Small intestine (tissue), 16 donors: ENCODE measurements at places on chromosomes 7 and 10. TPM values are rescaled to one million over a fixed set of nuclear protein-coding genes. Genes with fewer than 3 reads are reported as not detected.

GRCh38 chr7:131883196-131883595 lies 326.8 kb upstream of the PODXL start:
- DNase-seq, result no peak

- peak; percentile 83 for DNase-seq
Measured at GRCh38 chr10:125911145-125911544, 14.8 kb downstream of the FANK1 start.

- no peak for DNase-seq
Measured at GRCh38 chr7:27973625-27974024, 207.0 kb downstream of the JAZF1 start.

GRCh38 chr7:98116656-98117461 lies 10.2 kb downstream of the LMTK2 start:
- peak; percentile 50 for DNase-seq

Gene MUC12
- 31.8 TPM for polyA plus RNA-seq

Gene TMEM178B
- polyA plus RNA-seq, result 0.69 TPM
